ENCODE measurements at places on chromosomes 3 and 15. TPM values are rescaled to one million over a fixed set of nuclear protein-coding genes. Genes with fewer than 3 reads are reported as not detected.

The DPPA2 gene
- not detected for total RNA-seq

- no peaks in the 10 kb centered on the region for H3K36me3 ChIP-seq
- no peaks in the 10 kb centered on the region for H3K27me3 ChIP-seq
- no peaks in the 10 kb centered on the region for H3K4me1 ChIP-seq
- H3K4me3 ChIP-seq = no peak overlapping the region
Measured at GRCh38 chr15:48289628-48290027, 41.6 kb upstream of the DUT start.

GRCh38 chr3:58336135-58336882 lies 3.6 kb downstream of the PXK start:
- H3K4me1 ChIP-seq = no peaks in the 10 kb centered on the region
- H3K27ac ChIP-seq = no peak overlapping the region
- no peak overlapping the region for H3K4me3 ChIP-seq
- no peak for DNase-seq

The IMPG2 gene
- total RNA-seq = 0.07 TPM

The NR1I2 gene
- total RNA-seq = not detected

- no peaks in the 10 kb centered on the region for H3K36me3 ChIP-seq
- H3K4me1 ChIP-seq = peaks cover 19% of the 10 kb centered on the region
- peak overlapping the region; percentile 70 for H3K27ac ChIP-seq
- H3K27me3 ChIP-seq = no peaks in the 10 kb centered on the region
- no peak overlapping the region for H3K4me3 ChIP-seq
Measured at GRCh38 chr3:174955513-174956016, 96.4 kb downstream of the NAALADL2 start.

The RASL12 gene
- total RNA-seq = 6.0 TPM

The CCDC71 gene
- total RNA-seq = 15.2 TPM

The MRPS22 gene
- 58.2 TPM for total RNA-seq

DNA sequence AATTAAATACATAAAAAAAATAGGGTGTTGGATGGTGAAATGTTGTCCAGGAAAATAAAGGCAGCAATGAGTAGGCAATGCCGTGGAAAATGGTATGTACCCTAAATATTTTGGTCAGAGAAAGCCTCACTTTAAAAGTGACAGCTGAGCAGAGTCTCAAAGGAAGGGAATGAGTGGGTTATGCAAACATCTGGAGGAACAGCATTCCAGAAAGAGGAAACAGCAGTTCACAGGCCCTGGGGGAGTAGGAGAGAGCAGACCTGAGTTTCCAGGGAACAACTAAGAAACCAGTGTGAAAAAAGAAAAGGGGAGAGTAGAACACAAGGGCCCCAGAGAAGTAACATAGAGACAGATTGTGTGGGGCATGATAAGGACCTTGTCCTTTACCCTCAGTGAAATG lies 230.0 kb upstream of the CNTN3 start:
- no peaks in the 10 kb centered on the region for H3K36me3 ChIP-seq
- DNase-seq = no peak
- no peak overlapping the region for H3K27ac ChIP-seq
- no peaks in the 10 kb centered on the region for H3K27me3 ChIP-seq
- H3K4me3 ChIP-seq = no peak overlapping the region

The RYR3 gene
- total RNA-seq = not detected

DNA sequence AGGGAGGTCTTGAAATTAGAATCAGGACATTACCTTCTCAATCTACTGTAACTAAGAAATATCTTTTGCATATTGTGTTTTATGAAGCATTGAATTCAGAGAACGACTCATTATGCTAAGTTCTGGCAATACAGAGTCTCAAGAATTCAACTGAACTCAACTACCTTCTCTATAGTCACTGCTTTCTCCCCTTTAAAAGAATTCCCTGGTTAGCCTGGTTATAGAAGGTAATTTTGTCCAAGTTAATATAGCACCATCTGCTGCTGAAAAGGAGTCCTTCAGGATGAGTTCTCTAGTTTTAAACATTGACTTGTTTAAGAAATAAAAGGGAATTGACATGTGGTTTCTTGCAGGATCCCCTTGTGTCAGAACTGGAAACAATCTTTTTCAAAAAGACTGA lies 60.2 kb downstream of the IL16 start:
- DNase-seq = no peak
- H3K27ac ChIP-seq = no peak overlapping the region
- no peaks in the 10 kb centered on the region for H3K27me3 ChIP-seq

DNA sequence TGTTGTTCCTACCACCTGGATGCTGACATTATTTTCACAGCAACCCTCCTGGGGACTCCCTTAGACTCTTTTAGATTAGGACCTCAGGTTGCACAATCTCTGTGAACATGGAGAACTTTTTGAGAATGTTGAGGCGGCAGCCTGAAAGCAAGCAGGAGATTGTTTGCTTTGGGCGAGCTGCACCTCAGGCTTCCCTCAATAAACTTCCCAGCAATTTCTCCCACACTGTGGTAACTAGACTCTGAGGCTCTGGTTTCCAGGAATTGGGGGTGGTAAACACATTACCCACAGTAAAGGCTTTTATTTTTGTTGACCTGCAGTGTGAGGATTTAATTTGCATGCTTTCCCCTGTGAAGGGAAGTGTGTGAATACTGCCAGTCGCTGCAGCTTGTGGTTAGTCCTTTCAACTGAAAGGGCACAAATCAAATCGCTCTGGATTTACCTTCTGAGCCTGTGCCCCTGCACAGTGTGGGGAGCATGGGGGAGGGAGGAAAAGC lies 35.2 kb upstream of the SIAH2 start:
- no peak overlapping the region for H3K4me3 ChIP-seq
- no peaks in the 10 kb centered on the region for H3K36me3 ChIP-seq
- no peak overlapping the region for H3K27ac ChIP-seq
- DNase-seq = no peak
- H3K4me1 ChIP-seq = 0 out of 2 replicates have a peak, but pooled peaks cover 4% of the 10 kb centered on the region
- no peaks in the 10 kb centered on the region for H3K27me3 ChIP-seq

- H3K36me3 ChIP-seq = no peaks in the 10 kb centered on the region
- peak overlapping the region; percentile 85 for H3K4me3 ChIP-seq
- H3K27ac ChIP-seq = peak overlapping the region; percentile 86
Measured at GRCh38 chr15:65355988-65356353, 21.8 kb downstream of the IGDCC3 start.

GRCh38 chr15:66968806-66969596 lies 96.4 kb upstream of the SMAD3 start:
- H3K4me3 ChIP-seq = no peak overlapping the region
- no peak overlapping the region for H3K27ac ChIP-seq
- no peaks in the 10 kb centered on the region for H3K27me3 ChIP-seq
- H3K4me1 ChIP-seq = no peaks in the 10 kb centered on the region
- H3K36me3 ChIP-seq = no peaks in the 10 kb centered on the region

All from Caco-2 (cell line).